Suprapubic skin (tissue), 4 donors: ENCODE measurements at places on chromosomes 3 and 15.

DNA sequence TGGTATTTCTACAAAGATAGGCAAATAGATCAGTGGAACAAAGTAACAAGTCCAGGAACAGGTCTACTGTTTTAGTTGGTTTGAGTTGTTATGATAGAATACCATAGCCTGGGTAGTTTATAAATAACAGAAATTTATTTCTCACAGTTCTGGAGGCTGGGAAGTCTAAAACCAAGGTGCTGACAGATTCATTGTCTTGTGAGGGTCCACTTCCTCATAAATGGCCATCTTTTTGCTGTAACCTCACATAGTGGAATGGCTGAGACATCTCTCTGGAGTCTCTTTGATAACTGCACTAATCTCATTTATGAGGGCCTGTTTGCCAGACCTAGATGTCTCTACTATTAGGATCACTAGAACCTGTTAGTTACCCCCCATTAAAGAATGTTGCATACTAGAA is 152.3 kb upstream of the MYRIP start:
- no peak for DNase-seq

DNA sequence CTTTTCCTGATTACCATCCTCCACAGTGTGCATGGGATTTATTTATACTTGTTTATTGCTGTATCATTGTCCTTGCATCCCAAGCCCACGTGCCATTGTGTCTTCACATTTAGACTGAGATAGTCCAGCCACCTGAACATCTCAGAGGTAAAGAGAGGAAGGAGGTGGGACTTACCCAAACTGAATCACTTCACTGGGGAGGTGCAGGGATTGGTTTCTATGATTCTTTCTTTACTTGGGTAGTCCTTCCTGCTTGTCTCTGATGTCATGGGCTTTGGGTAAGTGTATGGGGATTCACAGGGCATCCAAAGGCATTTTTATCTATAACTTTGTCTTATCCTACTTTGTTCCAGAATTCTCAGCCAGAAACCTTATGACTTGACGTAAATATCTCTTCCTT is 141.5 kb upstream of the UMPS start:
- no peak for DNase-seq

DNA sequence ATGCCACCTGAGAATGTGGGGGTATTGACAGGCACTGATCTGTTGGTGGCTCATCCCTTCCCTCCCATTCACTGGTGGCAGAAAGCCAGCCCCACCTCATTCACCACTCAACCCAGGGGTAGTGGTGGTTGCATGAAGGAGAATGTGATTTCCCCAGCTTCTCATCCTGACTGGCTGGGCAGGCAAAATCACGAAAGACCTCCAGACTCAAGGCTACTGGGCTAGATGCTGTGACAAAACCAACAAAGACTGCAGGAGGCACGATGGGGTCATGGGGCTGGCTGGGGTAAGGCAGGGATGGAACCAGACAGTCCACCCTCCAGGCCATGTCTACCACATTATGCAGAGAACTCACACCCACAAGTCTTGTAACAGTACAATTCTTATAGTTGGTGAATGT is 33.9 kb downstream of the FSTL1 start:
- no peak for DNase-seq

- no peak for DNase-seq
Measured at GRCh38 chr15:80815106-80815505, 35.9 kb downstream of the CEMIP start.

- no peak for DNase-seq
Measured at GRCh38 chr3:182148360-182148759, 436.6 kb downstream of the SOX2 start.

DNA sequence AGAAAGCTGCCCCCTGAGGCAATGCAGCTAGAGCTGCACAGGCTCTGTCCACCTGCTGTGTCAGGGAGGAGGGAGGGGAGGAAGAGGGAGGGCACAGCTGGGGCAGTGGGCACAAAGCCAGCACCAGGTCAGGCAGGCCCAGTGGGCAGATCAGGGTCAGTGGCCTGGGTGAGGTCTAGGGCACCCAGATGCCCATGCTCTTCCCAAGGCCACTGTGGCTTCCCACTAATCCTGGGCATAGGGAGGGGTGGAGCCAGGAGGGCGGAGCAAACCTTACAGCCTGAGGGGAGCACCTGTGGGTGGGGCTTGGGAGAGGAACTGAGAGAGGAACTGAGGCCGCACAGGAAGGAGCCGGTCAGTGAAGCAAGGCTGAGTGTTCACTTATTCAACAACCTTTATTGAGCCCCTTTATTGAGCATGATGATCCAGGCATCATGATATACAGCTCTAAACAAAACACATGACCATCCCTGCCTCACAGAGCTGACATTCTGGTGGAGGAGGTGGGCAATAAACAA is 55.0 kb downstream of the RHCG start:
- no peak for DNase-seq

- DNase-seq = no peak
Measured at GRCh38 chr15:73756947-73757513, 3.9 kb upstream of the INSYN1 start.
